A172 (cell line): ENCODE measurements at places on chromosomes 11 and 22. TPM values are rescaled to one million over a fixed set of nuclear protein-coding genes. Genes with fewer than 3 reads are reported as not detected.

Gene VSTM5
- not detected in 2 replicates for total RNA-seq

Gene CD248
- not detected in 2 replicates for total RNA-seq

Gene LBHD1
- total RNA-seq, result 2.5 and 6.6 TPM in 2 replicates

Gene CDON
- 8.9 TPM in 2 replicates for total RNA-seq

Gene PDXP
- 10.8 and 11.7 TPM in 2 replicates for total RNA-seq

Gene ARHGAP42
- 15.8 and 17.1 TPM in 2 replicates for total RNA-seq

Gene FXYD6
- 2.1 and 2.9 TPM in 2 replicates for total RNA-seq

Gene TRIM29
- total RNA-seq, result 3.0 and 10.2 TPM in 2 replicates

Gene DRD4
- not detected in 2 replicates for total RNA-seq

Gene AQP11
- 5.8 and 8.4 TPM in 2 replicates for total RNA-seq

Gene VPREB3
- total RNA-seq, result not detected in 2 replicates

Gene TBX1
- total RNA-seq, result 3.7 and 7.4 TPM in 2 replicates

Gene SERHL2
- not detected in 2 replicates for total RNA-seq

Gene KCNJ1
- total RNA-seq, result not detected in 2 replicates

Gene ESAM
- total RNA-seq, result 0.10 TPM in 2 replicates

Gene PLA2G6
- total RNA-seq, result 6.2 and 10.1 TPM in 2 replicates

Gene LARGE2
- total RNA-seq, result not detected in 2 replicates

Gene EIF3D
- 249 and 285 TPM in 2 replicates for total RNA-seq
